ENCODE measurements at places on chromosomes 13 and 19.

- no peak for DNase-seq
Observed at GRCh38 chr19:33158365-33158764, 26.5 kb downstream of the WDR88 start.

DNA sequence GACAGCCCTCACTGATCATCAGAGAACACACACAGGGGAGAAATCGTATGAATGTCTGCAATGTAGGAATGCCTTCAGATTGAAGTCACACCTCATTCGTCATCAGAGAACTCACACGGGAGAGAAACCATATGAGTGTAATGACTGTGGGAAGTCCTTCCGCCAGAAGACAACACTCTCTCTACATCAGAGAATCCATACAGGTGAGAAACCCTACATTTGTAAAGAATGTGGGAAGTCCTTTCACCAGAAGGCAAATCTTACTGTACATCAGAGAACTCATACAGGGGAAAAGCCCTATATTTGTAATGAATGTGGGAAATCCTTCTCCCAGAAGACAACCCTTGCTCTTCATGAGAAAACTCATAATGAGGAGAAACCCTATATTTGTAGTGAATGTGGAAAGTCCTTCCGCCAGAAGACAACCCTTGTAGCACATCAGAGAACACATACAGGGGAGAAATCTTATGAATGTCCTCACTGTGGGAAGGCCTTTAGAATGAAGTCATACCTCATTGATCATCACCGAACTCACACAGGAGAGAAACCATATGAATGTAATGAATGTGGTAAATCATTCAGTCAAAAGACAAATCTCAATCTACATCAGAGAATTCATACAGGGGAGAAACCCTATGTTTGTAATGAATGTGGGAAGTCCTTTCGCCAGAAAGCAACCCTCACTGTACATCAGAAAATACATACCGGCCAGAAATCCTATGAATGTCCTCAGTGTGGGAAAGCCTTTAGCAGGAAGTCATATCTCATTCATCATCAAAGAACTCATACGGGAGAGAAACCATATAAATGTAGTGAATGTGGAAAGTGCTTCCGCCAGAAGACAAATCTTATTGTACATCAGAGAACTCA, 32.5 kb downstream of the ZNF567 start:
- DNase-seq: no peak

GRCh38 chr13:99822820-99823219, 148.7 kb downstream of the ZIC5 start:
- no peak for DNase-seq

- DNase-seq: peak; percentile 65
Observed at GRCh38 chr19:1251330-1252220, 3.2 kb downstream of the MIDN start.

DNA sequence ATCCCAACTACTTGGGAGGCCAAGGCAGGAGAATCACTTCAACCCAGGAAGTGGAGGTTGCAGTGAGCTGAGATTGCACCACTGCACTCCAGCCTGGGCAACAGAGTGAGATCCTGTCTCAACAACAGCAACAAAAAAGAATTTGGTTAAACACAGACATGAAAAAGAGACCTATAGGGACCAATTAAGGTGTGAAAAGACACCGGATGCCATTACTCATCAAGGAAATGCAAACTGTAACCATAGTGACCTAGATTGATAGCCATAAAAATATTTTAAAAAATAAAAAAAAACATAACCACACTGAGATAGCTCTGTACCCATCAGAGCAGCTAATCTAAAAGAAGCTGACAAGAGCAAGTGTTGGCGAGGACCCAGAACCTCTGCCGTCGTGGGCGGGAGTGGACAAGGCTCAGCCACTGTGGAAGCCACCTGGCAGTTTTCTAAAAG, 37.1 kb upstream of the ISYNA1 start:
- DNase-seq: no peak

Measured in SK-N-SH (cell line).